Karpas-422 (cell line): ENCODE measurements at places on chromosomes 11 and 22.
A peak's percentile ranks its signal among the peaks of the same experiment; 100 is the strongest.

DNA sequence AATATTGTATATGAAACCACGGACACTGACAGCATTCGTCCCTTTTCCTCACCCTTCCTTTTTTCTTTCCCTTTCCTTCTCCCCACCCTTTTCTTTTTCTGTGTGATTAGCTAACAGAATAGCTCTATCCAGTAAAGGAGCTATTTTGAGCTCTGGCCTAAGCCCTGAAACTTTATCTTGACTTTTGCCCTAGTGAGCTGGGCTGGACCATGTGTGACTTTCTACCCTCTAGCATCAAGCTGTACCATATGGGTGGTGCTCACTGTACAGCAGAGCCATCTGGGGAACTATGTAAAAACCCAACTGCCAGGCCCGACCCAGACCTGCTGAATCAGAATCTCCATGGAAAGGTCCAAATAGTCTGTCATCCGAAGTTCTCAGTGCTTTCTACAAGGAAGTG lies 21.9 kb upstream of the PANX1 start:
- no peak for DNase-seq

- DNase-seq, result no peak
Measured at GRCh38 chr22:37626144-37626543, 13.3 kb upstream of the SH3BP1 start.

GRCh38 chr11:92980312-92980711 lies 10.9 kb downstream of the MTNR1B start:
- DNase-seq, result no peak

DNA sequence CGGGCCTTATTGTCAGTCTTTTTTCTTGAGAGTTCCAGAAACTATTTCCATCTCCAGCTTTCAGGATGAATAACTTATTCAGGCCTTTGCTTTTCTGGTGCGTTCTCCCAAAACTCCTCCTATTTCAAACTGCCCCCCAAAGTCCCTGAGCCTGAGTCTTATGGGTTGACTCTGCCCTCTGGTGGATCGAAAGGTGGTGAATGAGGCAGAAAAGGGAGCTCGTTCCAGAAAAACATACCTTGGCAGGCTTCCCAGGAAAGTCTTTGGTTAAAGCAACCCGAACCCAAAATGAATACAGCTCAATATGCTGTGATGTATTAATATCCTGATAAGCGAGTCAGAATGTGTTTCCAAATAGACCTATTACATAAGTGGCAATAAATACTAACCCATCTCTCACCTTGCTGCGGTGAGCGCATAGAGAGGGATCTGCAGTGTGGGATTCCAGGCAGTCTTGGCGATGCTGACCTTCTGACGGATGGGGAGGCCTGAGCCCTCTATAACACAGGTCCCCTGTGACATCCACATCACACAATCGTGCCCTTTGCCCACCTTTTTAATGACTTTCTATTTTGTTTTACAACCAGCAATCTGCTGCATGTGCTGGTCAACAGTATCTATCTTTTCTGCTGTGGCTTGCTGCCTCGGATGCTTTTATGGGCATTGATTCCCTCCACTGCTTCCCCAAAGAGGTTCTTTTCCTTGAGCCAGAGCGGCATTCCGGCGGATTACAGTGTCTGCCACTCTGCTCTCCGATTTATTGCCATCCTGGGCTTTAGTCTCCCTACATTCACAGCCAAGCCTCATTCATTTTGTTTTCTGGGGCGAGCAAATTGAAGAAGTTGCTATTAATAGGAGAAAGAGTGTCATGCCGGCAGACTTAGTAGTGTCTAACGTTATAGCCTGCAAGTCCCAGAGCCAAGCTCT lies 756.8 kb downstream of the NTM start:
- DNase-seq, result no peak

DNA sequence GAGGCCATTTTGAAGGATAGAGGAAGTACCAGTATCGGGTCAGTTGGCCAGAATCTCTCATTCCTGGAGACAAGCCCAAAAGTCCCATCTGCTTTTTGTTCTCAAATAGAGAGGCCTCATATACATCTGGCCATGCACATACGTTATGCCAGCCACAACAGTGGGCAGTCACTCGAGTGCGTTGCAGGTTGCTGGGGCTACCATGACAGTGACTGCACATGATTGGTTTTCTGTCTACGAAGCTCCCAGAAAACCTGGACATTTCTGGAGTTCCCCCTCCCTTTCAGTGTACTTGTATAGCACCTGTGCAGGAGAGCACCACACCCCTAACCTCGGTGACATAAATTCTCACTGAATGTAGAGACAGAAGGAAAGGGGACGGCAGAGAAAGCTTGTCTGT lies 62.1 kb downstream of the C22orf31 start:
- DNase-seq, result no peak

- DNase-seq, result no peak
Measured at GRCh38 chr11:134155456-134155855, 68.3 kb downstream of the NCAPD3 start.

DNA sequence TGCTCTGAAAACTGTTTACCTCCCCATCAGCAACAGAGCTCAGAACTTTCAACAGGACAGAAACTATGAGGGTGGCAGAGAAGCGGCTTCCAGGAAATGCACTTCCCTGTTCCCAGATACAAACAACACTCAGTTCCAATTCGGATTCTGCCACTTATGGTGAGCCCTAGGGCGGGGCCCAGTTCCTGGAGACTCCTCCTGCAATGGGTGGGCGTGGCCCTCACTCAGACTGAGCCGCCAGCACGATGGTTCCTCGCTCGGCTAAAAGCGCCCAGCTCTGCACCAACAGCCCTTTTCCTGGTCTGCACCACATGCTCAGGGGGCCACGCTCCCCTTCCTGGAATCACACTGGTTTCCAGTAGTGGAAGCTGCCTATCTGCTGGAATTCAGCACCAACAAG lies 314.1 kb downstream of the CTTN start:
- no peak for DNase-seq

DNA sequence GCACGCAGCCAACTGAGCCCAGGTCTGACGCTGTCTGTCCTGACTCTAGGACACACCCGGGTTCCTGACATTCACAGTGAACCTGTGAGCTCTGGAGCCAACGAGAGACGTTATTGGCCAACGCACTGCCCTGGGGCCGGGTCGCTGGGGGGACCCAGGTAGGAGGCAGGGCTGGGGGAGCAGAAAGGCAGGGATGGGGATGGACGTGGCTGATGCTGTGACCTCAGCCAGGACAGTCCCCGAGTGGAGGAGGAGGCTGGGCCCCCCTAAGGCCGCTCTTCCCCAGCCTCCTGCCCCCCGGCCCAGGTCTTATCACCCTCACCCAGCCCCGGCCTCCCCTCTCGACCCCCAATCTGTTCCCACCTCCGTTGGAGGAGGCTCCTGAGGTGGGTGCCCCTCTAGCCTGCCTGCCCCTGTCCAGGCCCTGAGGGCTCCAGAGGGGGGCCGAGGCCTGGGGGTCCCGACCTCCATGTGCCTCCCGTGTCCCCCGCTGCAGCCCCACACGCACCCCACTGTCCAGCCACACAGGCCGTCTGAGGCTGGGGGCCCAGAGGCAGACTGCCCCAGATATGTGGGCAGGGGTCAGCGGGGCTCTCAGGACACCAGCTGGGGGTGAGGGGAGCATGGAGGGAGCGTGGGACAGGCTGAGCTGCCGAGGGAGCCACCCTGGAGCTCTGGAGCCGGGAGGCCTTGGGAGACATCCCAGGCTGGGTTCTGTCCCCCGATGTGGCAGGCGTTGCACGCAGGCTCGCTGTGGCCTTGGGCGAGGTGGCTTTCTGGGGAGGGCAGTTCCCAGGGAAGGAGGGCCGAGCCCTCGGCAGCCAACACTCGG lies 29.2 kb upstream of the MUC5AC start:
- no peak for DNase-seq

DNA sequence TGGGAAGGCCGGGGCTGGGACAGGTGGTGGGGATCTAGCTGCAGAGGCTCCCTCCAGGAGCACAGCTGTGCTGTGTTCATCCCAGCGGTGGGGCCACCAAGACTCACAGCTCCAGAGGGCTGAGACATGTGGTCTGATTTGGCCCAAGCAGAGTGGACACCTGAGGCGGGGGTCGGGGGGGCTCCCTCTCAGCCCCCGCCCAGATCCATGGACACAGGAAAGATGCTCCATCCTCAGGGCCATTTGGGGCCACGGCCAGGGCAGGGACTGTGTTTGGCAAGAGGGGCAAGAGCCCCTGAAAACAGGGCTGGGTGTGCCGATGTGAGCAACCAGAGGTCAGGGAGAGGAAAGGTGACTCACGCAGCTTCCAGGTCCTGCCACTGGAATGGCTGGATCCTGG lies 219.4 kb downstream of the BRD1 start:
- no peak for DNase-seq

DNA sequence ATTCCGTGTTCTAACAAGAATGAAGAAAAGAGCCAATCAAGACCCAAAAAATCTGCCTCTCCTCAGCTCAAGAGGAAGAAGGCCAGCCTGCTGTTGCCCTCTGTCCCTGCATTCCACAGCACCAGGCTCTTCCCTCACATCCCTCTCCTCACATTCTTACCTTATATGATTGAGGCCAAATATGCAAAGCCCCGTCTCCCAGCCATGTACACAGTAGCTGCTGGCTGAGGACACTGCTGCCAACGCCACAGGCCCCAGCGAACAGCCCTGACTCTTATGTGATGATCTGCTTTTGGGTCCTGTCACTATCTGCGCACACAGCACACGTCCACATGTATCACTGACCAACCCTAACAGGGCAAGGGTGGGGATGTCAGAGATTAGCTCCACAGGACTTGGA lies 60.2 kb downstream of the MICAL3 start:
- no peak for DNase-seq

- DNase-seq, result no peak
Measured at GRCh38 chr11:107508201-107508857, 50.7 kb upstream of the CWF19L2 start.

DNA sequence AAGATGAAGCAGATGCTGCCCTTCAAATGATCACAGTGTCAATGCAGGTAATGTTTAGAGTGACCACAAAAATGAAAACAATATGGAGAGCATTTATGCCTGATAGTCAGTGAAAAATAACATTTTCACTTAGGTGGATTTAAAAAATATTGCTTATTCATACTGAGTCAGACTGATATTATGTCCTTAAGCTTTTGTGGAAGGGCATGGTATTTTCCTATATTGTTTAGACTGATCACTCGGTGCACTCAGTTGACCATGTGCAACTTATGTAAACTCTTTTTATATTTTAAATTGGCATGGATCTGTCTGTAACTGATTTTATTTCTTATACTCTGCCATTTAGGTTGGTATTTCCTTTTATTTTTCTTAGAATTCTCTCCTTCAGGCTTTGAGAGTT lies 106.6 kb downstream of the DYNC2H1 start:
- no peak for DNase-seq

DNA sequence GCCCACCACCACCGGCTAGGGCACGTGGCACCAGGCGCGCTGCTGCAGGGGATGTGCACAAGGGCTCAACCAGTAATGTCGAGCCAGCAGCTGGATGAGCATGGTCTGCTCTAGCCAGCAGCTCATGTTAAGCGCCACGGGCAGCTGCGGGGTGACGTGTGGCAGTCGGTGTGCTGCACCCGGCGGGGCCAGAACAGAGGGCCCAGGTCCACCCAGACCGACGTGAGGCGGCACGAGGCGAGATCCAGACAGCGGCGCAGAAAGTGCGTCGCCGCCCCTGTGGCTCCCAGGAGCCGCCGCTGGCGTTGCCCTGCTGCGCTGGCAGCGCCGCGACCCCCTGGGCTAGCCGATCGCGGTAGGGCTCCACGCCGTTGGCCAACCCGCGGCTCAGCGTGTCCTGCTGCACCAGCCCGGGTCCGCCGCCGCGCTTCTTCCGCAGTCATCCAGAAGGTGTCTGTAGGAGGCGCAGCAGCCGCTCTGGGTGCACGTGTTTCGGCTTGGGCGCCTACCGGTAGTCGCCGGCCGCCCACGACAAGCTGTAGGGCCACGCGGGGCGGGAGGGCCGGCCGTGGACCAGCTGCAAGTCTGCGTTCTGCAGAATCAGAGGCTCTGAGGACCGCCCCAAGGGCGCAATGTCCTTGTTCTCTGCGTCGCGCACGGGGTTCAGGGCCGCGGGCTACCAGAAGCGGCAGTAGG lies 4.6 kb upstream of the GALR3 start:
- no peak for DNase-seq

- peak; percentile 93 for DNase-seq
Measured at GRCh38 chr11:102287964-102288724, 29.1 kb upstream of the BIRC3 start.

- peak; percentile 81 for DNase-seq
Measured at GRCh38 chr11:119474682-119475596, 52.0 kb upstream of the THY1 start.

DNA sequence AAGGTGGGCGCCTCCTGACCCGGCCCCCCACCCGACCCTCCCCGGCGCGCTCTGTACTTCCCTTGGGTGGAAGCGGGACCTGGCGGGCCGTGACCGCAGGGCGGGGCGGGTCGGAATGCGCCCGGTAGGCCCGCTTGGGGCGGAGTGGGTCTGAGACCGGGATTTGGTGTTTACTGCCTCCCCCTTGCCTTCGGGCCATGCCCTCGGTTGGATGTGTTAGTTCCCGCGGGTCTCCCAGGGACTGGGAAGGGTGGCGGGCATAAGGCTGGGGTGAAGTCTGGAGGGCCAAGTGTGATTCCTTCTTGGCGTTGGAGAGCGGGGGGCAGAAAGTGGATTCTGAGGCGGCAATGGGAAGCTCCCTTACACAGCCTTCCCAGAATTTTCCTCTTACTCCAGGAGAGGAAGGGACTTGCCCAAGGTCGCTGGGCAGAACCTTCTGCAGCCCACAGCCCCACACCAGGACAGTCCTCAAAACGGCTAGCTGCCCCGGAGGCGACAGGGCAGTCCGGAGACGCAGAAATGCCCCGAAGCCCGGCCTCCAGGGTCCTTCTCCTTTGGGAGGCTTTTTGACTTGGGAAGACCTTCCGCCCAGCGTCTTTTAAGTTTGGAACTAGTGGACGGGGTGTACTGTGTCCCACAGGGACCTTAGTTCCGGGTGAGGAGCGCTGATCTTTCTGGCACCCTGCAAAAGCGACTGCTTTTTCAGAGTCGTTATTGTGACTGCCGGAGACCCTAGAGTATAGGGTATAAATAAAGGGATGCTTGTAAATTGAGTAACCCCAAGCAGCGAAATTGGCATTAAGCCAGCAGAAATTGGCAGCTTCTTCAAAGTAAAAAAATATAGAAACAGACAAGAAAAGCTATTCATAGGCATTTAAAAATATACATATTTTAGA lies 647 bp downstream of the SWAP70 start:
- DNase-seq, result peak; percentile 90

- DNase-seq, result no peak
Measured at GRCh38 chr22:20809538-20810185, 35.7 kb downstream of the SERPIND1 start.

- no peak for DNase-seq
Measured at GRCh38 chr22:39041908-39042307, 1.2 kb downstream of the APOBEC3F start.

- no peak for DNase-seq
Measured at GRCh38 chr22:45670981-45671782, 452 bp upstream of the ATXN10 start.
